Uterine smooth muscle cell (primary cell): ENCODE measurements at places on chromosomes 16 and 17. TPM values are rescaled to one million over a fixed set of nuclear protein-coding genes. Genes with fewer than 3 reads are reported as not detected.

SULT1A4 gene
- total RNA-seq: 1.1 and 1.2 TPM in 2 replicates

KRTAP9-6 gene
- total RNA-seq: not detected in 2 replicates

LAT gene
- 0.33 and 0.87 TPM in 2 replicates for total RNA-seq

PRDM7 gene
- not detected in 2 replicates for total RNA-seq

TEKT5 gene
- not detected in 2 replicates for total RNA-seq

GUCY2D gene
- under 0.01 TPM in 2 replicates for total RNA-seq

DBNDD1 gene
- total RNA-seq: 0.75 and 1.4 TPM in 2 replicates

SOX15 gene
- total RNA-seq: 0.12 and 0.33 TPM in 2 replicates
